Ureter (tissue), 1 donor: ENCODE measurements at places on chromosomes 12 and 14. TPM values are rescaled to one million over a fixed set of nuclear protein-coding genes. Genes with fewer than 3 reads are reported as not detected.

GRCh38 chr12:122081697-122082221, 3.2 kb downstream of the MLXIP start:
- no peak for DNase-seq

DNA sequence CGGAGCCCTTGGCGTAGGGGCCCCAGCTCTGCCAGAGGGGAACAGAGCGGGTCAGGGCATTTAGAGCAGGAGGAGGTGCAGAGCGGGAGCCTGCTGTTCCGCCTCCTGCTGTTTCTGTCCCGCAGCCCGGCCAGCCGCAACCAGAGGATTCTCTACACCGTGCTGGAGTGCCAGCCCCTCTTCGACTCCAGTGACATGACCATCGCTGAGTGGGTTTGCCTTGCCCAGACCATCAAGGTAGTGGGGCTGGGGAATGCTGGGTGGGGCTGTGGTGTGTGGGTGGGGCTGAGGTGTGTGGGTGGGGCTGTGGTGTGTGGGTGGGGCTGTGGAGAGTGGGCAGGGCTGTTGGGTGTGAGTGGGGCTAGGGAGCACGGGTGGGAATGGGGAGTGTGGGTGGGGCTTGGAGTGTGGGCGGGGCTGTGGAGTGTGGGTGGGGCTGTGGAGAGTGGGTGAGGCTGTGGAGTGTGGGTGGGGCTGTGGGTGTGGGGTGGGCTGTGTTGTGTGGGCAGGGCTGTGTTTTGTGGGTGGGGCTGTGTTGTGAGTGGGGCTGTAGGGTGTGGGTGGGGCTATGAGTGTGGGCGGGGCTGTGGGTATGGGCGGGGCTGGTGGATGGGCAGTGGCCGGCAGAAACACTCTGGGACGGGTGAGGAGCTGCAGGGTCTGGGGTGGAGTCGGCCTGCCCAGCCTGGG, 8.0 kb downstream of the ASPG start:
- DNase-seq = no peak

- no peak for DNase-seq
Measured at GRCh38 chr12:132191715-132192553, 47.7 kb downstream of the NOC4L start.

GRCh38 chr12:70936203-70936813, 15.8 kb upstream of the PTPRR start:
- DNase-seq = no peak

- no peak for DNase-seq
Measured at GRCh38 chr12:106049546-106049945, 89.2 kb downstream of the NUAK1 start.

GRCh38 chr12:116027551-116027821, 250.0 kb downstream of the MED13L start:
- no peak for DNase-seq

GRCh38 chr14:68685419-68686204, 107.3 kb downstream of the ZFP36L1 start:
- no peak for DNase-seq

GRCh38 chr12:78189656-78190055, 359.0 kb downstream of the NAV3 start:
- DNase-seq = no peak

- DNase-seq = no peak
Measured at GRCh38 chr14:81396113-81396512, 4.0 kb downstream of the STON2 start.

GRCh38 chr14:90087433-90087832, 25.6 kb downstream of the KCNK13 start:
- DNase-seq = no peak

DNA sequence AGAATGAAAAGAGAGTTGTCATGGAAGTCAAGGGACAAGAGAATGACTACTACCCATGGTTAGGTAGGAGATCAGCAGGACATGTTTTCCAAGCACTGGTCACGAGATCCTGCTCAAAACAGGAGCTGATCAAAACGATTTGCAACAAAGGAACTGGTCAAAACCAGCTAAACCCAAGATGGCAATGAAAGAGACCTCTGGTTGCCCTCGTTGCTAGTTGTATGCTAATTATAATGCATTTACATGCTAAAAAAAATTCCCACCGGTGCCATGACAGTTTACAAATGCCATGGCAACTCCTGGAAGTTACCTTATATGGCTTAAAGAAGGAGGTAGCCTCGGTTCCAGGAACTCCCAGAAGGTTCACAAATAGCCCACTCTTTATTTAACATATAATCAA, 95.0 kb upstream of the OTX2 start:
- DNase-seq = no peak

- DNase-seq = no peak
Measured at GRCh38 chr12:126201981-126202537, 1136.8 kb downstream of the AACS start.

- no peak for DNase-seq
Measured at GRCh38 chr14:34537677-34538009, 1.9 kb downstream of the EAPP start.

DNA sequence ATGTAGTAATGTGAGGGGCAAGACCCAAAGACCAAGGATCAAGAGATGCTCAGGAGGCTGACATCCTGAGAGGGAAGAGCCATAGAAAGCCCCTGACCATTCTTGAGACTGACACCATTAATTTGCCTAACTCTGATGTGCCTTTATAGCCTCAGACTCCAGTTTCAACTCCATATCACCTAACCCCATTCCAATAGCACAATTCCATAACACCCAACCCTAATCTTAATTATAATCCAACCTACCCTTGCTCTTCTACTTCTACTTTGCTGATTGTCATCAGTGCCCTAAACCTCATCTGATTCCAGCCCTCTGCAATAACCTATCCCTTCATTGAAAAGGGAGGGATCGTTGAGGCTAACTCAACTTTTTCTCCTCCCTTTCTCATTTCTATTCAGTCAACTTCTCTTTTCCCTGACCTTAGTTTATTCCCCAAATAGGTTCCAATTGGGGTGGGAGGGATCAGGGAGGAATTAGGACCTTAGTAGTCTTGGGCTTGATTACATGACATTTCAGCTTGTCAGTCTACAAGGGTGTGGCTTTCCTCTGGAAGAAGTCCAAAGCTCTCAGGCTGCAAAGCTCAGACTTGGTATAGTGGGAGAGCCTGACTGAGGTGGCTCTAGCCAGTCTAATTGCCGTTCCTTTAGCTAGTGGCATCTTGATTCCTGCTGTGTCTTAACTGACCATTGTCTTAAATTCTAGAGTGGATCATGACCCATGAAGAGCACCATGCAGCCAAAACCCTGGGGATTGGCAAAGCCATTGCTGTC, 3.1 kb downstream of the PFKM start:
- DNase-seq = no peak

- DNase-seq = no peak
Measured at GRCh38 chr12:32765906-32766305, 10.2 kb upstream of the YARS2 start.

The KRT79 gene
- total RNA-seq = not detected

The KCNK13 gene
- total RNA-seq = 0.39 TPM

The SLC17A8 gene
- total RNA-seq = 0.34 TPM

The TTC6 gene
- total RNA-seq = 21.3 TPM

The TAS2R42 gene
- not detected for total RNA-seq

The SPRYD4 gene
- total RNA-seq = 6.8 TPM

The TPH2 gene
- not detected for total RNA-seq
